Breast epithelium (tissue), 4 donors: ENCODE measurements at places on chromosomes 7 and 10.
A peak's percentile ranks its signal among the peaks of the same experiment; 100 is the strongest.

- DNase-seq = no peak
Measured at GRCh38 chr7:137877027-137877675, 30.4 kb upstream of the DGKI start.

DNA sequence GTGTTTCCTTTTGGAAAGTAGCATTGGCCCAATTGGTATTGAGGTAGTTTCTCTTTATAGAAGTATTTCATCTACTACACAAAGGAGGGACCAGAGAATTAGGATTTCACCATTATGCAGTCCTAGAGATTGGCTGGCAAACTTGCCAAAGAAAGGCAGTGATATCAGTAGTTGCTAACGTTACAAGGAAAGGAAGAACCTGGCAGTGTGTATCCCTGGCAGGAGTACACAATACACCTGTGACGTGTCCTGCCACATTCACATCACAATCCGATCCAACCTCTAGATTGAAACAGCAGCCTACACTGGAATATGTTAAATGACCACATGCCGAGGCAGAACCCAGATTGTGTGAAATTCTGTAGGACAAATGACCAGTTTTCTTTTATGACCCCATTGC lies 81.7 kb downstream of the CACNB2 start:
- no peak for DNase-seq

DNA sequence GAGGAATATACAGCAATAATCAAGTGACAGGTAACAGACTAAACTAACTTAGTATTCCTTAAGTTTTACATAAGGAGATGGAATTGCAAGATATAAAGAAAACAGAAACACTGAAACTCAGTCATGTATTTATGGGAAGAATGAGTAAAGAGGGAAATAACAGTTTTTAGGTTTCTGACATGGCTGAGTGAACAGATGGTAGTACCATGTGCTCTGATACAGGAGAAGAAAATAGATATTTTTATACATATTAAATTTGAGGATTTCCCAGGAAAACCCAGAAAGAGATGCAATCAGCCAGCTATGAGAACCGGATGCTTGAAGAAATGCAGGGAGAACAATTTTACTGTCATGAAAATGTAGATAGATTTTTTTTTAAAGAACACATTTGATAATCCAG lies 669.5 kb upstream of the GRM3 start:
- DNase-seq = no peak

DNA sequence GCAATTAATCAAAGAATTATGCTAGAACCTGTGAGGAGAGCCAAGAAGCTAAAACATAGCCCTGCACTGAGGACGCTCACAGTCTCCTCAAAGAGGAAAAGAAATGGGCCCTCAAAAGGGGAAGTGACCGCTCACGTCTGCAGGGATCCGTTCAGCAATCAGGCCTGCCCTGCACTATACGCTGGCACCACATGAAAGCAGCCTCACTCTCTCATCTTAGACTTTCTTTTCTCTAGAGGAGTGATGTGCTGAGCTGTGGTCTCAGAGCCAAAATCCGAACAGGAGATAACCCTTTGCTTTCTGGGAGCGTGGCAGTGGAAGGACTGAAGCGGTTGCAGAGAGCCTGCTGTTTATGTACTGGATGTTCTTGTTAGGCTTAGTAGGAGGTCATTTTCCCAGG lies 6.3 kb upstream of the IL2RA start:
- DNase-seq = no peak

GRCh38 chr10:33064706-33065105 lies 106.7 kb upstream of the ITGB1 start:
- no peak for DNase-seq

GRCh38 chr10:97444212-97444611 lies 1.6 kb downstream of the EXOSC1 start:
- DNase-seq = no peak

- no peak for DNase-seq
Measured at GRCh38 chr10:69130251-69130650, 6.3 kb downstream of the VPS26A start.

DNA sequence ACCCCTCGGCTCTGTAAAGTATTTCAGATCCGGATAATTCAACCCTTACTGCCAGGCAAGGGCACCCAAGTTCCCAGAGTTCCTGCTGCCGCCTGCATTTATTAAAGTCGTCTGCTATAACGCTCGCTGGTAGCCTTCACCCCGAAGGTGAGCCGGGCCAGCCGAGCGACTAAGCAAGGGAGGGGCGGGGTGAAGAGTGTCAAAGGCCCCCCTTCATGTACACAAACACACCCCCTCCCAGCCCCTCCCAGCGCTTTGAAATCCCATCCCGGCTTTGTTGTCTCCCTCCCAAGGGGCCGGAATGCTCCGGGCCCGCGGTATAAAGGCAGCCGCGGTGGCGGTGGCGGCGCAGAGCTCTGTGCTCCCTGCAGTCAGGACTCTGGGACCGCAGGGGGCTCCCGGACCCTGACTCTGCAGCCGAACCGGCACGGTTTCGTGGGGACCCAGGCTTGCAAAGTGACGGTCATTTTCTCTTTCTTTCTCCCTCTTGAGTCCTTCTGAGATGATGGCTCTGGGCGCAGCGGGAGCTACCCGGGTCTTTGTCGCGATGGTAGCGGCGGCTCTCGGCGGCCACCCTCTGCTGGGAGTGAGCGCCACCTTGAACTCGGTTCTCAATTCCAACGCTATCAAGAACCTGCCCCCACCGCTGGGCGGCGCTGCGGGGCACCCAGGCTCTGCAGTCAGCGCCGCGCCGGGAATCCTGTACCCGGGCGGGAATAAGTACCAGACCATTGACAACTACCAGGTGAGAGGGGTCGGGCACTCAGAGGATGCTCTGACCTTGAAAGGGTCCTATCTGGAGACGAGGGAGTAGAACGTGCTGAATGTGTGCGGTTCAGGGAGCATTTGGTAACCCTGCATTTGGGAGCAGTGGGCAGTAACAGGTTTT lies at the start of gene DKK1:
DKK1 (plus strand) TSS at position 349 of the 889 bp plus-strand sequence; CDS start at position 503, 154 bp downstream.
- no peak for DNase-seq

GRCh38 chr7:23539494-23539907 lies 7.7 kb upstream of the TRA2A start:
- no peak for DNase-seq

- peak; percentile 27 for DNase-seq
Measured at GRCh38 chr10:46297406-46298204, 10.8 kb downstream of the ANTXRL start.

DNA sequence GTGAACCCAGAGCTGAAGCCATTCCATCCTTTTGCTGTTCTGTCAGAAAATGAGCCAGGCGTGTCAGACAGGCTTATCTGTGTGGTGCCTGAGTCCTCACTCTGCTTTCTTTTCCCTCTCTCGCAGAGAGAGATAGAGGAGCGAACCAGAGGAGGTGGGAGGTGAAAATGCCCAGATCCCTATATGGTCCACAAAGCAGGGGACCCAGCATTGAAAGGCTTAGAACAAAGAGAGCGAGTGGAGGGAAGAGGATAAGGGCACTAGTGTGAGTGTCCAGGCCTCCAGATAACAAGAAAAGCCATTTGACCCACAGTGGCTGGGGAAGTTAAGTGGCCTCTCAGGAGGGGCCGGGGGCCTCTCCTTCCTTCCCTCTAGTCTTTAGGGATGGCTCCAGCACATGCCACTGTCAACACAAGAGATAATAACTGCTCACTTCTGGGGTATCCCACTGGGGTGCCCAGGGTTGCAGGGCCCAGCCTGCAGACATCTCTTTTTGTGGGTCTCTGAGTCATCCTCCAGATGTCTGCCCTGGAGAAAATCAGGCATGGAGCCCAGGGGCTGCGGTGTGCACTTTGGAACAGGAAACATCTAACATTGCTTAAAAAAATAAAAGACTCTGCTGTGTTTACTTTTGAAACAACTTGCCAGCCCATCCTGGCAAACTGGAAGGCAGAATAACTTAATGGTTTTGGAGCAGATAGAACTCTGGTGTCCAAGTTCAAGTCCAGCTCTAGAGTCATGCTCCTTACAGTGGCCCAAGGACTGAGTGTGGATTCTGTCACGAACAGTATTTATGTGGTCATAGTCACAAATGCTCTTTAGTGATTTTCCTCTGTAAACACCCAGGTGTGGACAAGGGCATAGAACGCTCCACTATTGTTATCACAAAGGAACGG lies 189.5 kb downstream of the CXCL12 start:
- DNase-seq = peak; percentile 73

GRCh38 chr10:29150010-29150409 lies 138.9 kb upstream of the LYZL1 start:
- no peak for DNase-seq

DNA sequence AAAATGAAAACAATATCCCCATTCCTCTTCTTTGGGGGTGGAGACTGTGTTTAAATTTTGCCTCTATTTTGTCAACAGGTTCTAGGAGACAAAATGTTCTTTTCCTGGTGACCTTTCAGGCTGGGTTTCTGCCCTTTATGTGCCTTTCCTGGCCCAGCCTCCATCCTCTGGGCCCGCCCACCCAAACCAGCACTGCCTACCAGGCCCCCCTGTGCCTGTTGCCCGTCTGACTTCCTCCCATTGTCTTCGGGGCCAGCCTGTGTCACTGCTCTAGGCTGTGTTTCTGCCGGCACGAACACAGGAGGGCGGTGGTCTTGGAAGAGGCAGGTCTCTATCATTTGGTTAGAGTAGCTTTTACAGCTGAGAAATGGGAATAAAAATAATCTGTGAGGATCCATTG lies 13.9 kb downstream of the TSPAN14 start:
- peak; percentile 74 for DNase-seq

DNA sequence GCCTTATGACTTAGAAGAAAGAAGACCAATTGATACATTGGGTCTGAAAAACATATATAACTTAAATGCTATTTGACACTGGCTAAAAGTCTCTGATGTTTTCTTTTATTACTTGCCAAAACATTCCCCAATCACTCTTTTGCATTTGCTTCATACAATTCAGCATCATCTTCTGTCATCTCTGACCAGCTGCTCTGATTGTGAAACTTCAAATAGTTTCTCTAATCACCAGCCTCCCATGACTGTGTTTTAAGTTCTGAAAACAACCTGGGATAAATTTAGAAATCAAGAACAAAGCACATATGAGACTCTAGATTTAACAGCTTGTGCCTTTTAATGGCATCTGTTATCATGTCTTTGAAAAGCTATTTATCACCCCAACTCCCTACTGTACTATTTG lies 208.4 kb upstream of the KCND2 start:
- DNase-seq = no peak

GRCh38 chr7:130922206-130923112 lies 188.5 kb upstream of the KLF14 start:
- DNase-seq = peak; percentile 77

DNA sequence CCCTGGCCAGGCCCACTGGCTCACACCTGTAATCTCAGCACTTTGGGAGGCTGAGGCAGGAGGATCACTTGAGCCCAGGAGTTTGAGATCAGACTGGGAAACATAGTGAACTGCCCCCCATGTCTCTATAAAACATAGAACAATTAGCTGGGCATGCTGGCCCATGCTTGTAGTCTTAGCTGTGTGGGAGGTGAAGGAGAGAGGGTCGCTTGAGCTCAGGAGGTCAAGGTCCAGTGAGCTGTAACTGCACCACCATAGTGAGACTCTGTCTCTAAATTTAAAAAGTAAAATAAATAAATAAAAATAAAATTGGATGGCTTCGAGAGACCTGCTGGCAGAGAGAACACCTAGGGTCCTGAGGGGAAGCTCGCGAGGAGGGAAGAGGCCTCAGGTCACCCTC lies 69.9 kb upstream of the PARD3 start:
- DNase-seq = no peak

- DNase-seq = no peak
Measured at GRCh38 chr7:134995239-134996096, 9.2 kb downstream of the AGBL3 start.

GRCh38 chr7:91603707-91604106 lies 276.8 kb downstream of the MTERF1 start:
- DNase-seq = no peak

GRCh38 chr10:125206623-125207022 lies 46.3 kb upstream of the CTBP2 start:
- no peak for DNase-seq

DNA sequence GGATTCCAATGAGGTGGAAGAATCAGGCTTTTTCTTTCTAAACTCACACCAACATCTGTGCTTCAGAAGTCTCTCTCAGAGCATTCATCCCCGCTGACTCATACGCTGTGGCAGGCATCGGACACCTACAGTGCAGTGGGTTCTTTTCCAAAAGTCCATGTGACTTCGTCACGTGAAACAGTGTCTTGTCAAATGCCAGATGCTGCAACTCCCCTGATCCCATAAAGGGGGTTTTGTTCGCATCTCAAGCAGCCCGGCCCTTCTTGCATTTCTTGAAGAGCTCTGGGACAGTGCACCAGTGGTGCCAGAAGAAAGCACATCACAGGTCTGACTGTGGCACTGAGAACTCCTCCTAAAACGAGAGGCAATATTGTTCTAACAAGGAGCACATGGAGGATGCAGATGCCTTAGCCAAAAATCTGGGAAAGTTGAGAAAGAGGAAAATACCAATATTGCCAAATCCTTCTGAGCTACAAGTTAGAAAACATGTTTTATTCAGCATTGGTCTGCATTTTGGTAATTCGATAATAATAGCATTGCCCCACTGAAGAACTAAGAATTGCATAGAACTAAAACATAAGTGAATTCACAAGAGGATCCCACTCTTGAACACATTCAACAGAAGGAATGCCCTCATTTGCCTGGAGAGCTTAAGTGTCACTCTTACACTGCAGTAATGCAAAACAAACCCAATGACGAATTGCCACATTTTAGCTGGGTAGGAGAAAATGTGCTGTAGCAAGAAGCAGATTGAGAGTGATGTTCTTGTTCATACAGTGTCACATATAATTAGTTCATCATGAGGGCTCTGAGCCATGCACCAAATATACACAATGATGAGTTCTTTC lies 204.4 kb downstream of the CXCL12 start:
- no peak for DNase-seq

DNA sequence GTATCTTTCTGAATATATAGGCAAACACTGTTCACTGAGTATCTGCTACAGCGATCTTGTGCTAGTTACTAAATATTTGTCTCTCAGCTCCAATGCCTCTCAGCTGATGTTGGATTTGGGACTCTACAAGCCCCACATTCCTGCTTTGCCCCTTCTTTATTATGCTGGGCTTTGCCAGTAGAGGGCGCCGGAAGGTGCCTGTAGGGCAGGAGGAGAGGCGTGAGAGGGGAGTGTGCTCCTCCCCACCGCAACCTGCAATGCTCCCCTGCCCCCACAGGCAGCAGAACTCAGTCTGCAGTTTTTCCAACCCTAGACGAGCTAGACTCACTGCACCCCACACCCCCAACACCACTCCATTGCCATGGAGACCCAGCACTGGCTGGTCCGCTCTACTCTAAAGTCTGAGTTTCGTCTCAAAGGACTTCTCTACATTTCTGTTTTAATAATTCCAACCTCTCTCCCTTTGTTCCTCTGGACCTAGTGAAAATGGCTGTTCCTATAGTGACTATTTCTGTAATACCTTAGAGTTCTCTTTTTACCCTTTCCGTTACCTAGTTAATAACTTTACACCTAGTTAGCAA lies 337.6 kb downstream of the CCSER2 start:
- DNase-seq = no peak
